Activated CD4-positive, alpha-beta T cell treated with anti-CD3 and anti-CD28 coated beads for 24 hours (primary cell): ENCODE measurements at places on chromosomes 6 and 20.

DNA sequence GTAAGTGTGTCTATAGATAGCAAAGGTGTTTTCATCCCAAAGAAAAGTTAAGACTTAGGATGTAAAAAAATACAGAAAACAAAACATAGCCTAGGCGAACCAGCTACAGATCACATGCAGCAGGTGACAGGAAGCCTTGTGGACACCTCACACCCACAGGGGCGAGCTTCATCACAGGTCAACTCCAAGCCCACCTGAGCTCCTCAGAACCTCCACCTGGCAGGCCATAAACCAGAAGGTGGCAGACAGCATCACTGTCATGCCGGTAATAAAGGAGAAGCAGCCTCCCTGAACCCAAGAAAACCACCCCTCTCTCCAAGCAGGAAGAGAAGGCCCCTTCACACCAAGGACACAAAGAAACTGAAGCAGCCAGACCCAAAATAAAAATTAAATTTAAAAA, 1.0 kb downstream of the RALGAPA2 start:
- DNase-seq, result no peak

- DNase-seq, result no peak
Observed at GRCh38 chr6:116515141-116515540, 3.7 kb downstream of the CALHM5 start.

DNA sequence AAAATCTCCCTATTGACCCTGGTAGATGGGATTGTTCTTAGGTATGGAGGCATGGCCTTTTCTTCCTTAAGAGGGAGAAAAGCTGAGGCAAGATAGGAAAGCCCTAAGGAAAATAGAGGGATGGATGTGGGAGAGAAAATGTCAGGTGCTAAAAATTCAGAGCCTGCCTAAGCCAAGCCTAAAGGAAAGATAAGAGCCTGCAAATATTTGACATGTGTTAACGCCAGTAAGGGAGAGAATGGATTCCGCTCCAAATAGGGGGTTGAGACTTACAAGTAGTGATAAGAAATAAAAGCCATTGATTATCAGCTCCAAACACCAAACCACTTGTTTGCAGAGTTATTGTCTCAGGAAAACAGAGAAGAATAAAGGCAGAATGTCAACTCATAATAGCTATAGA, 533.6 kb downstream of the PTPRT start:
- no peak for DNase-seq

GRCh38 chr6:2542858-2543218, 207.9 kb downstream of the MYLK4 start:
- no peak for DNase-seq

DNA sequence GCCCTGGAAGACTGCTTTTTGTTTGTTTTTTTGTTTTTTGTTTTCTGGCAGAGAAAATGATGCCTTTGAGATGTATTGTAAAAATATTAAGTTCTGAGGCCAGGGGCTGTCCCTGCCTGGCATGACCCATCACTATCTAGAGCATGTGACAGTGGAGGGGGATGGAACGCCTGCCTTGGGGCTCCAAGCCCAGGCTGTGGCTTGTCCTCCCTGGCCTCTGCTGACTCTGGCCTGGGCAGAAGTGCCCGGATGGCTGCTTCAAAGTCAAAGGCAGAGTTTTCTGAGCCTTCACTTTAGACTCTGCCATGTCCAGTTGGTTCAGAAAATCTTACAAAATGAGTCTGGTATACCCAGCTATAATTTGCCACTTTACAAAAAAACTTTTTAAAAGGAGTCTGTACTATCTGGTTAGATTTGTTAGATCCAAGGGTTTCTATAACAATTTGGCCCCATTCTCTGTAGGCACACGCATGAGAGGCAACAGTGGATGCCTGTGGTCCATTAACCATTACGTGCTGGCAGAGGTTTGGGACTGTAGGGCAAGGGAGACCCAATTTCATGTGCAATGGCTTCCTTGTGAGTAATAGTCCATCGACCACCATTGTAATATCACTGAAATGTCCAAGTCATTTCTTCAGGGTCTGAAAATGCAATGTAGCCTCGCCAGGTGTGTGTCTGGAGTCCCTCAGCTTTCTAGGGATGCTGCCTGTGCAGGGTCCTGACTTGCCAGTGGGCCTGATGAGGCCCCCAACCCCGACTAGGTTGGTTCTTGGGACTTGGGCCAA, 8.3 kb downstream of the PPP1R3G start:
- DNase-seq, result no peak

- DNase-seq, result no peak
Observed at GRCh38 chr6:91743756-91744155, 1156.9 kb upstream of the MAP3K7 start.

DNA sequence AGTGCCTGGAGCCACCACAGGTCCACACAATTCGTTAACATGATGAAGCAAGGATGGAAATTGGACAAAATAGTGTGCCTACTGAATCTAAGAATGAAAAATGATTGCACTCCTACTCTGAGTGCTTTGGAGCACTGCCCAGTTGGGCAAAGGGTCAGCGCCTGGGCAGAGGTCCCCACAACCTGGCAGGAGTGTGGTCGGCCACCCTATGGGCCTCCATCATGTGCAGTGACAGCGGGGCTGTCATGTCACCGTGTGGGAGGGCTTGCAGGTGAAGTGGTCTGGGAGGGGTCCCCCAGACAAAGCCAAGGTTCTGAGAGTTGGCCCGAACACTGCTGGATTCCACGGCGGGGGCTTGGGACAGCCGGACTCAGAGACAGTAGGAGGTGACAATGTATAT, 36.2 kb upstream of the CD93 start:
- no peak for DNase-seq

DNA sequence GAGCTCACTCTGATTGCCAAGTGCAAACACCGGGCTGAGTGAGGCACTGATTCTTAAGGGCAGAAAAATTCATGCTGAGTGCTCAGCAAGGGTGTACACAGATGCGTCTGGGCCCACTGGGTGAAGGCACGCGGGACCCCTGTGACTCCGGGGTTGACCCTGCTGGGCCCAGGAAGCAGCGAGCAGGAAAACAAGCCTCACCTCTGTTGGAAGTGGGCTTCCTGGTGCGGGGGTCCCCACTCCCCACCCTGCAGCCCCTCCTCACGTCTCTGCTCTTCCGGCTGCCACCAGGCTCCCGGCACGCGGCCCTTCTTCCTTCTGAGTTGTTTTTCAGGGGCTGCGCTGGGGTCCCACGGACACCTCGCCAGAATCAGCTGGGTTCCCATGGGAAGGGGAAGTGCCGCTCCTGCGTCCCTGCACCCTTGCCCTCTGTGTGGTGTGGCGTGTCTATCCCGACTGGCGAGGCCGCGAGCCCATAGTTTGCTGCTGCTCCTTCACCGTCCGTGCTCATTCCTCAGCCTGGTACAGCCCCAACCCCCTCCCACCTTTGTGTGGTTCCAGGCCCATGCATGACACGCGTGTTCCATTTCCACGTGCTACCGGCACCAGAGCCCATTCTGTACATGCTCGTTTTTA, 80.6 kb upstream of the BHLHE23 start:
- no peak for DNase-seq

GRCh38 chr6:123962508-123962907, 158.8 kb downstream of the NKAIN2 start:
- no peak for DNase-seq

GRCh38 chr20:41690702-41691101, 72.5 kb upstream of the CHD6 start:
- DNase-seq, result no peak

DNA sequence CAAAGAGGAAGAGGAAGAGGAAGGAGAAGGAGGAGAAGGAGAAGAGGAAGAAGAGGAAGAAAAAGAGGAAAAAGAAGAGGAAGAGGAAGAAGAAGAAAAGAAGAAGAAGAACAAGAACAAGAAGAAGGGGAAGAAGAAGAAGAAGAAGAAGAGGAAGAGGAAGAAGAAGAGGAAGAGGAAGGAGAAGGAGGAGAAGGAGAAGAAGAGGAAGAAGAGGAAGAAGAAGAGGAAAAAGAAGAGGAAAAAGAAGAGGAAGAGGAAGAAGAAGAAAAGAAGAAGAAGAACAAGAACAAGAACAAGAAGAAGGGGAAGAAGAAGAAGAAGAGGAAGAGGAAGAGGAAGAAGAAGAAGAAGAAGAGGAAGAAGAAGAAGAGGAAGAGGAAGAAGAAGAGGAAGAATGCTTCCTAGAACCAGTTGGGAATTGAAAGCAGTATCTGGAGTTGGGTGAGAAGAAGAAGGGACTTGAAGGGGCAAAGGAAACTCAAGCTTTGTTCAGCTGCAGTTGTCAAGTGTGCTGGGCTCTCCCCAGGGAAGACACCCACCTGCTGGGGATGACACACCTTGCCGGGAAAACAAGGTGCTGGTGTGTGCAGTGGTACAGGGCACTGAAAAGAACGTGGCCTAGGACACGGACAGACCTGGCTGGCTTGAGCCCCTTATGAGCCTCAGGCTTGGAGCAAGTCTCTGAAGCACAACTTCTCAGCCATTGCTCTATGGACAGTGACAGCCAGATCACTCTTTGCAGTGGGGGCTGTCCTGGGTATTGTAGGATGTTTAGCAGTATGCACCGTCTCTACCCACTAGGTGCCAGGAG, 30.1 kb upstream of the ARFGEF2 start:
- no peak for DNase-seq

DNA sequence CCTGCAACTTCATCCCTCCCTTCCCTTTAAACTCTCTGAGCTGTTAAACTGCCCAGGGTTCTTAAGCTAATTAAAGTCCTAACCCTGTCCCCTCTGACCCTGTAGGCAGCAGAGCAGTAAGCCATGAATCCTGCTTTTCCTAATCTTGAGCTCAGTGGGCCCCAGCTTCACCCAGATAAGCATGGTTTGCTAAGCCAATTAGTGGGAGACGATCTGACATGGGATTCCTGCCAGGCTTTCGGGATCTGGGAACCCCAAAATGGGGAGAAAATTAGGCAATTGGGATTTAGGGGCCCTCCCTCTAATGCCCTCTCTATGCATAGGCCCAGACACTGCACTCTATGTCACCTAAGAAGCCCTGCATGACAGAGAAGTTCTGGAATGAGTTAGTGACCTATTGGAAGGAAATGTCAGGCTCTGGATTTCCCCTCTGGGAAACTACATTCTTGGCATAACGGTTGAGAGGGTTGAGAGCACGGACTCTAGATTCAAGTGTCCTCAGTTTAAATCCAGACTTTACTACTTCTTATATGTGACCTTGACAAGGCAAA, 4.6 kb downstream of the XKR7 start:
- no peak for DNase-seq

- no peak for DNase-seq
Observed at GRCh38 chr6:73234733-73235132, 9.4 kb upstream of the KHDC1L start.

GRCh38 chr20:1491860-1492642, 831 bp upstream of the SIRPB2 start:
- DNase-seq, result no peak

DNA sequence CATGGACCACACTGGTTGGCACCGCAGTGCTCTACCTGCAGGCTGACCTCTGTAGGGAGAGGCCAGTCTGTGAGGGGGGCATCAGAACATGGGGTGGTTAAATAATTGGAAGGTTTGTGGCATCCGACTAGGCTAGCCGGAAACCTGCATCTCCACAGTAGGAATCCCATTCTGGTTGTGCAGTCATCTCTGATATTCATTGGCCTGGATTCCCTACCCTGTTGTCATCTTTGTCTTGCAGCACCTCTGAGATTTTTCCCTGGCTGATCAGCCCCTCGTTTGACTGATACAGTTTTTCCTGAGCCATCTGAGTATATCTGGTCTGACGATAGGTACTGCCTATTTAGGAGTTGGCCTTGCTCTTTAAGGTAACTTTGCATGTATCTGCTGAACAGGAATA, 259.4 kb downstream of the TMEM242 start:
- DNase-seq, result no peak

- DNase-seq, result no peak
Observed at GRCh38 chr6:127076466-127076865, 42.0 kb upstream of the RSPO3 start.

DNA sequence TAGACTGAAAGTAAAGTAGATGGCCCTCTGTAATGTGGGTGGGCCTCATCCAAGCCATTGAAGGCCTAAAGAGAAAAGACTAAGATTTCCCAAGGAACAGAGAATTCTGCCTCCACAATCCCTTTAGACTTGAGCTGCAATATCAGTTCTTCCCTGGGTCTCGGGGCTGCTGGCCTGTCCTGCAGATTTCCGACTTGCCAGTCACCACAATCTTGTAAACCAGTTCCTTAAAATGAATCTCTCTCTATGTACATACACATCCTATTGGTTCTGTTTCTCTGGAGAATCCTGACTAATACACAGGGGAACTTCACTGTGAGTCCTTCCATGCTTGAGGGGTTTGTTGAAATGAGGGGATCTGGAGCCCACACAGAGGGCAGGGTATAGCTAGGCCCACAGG, 12.9 kb downstream of the CCDC170 start:
- no peak for DNase-seq

- DNase-seq, result no peak
Observed at GRCh38 chr6:107711412-107712236, 112.5 kb downstream of the SCML4 start.

DNA sequence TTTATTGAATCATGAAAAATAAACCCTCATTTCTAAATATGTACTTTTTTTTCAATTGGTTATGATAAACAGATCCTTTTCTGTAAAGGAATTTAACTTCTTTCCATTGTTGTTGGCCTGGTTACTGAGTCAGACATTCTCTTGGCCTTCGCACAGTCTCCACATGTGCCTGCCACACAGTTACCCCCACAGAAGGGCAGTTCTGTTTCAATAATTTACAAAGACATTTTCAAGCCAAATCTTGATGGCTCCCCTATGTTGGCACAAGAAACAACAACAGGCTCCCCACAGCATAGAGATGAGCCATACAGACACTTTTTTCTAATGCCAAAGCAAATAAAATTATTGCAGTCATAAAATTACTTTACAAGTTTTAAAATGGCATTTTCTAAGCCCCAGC, 55.6 kb upstream of the BEND6 start:
- DNase-seq, result no peak

GRCh38 chr6:156545021-156545420, 232.2 kb upstream of the ARID1B start:
- no peak for DNase-seq

DNA sequence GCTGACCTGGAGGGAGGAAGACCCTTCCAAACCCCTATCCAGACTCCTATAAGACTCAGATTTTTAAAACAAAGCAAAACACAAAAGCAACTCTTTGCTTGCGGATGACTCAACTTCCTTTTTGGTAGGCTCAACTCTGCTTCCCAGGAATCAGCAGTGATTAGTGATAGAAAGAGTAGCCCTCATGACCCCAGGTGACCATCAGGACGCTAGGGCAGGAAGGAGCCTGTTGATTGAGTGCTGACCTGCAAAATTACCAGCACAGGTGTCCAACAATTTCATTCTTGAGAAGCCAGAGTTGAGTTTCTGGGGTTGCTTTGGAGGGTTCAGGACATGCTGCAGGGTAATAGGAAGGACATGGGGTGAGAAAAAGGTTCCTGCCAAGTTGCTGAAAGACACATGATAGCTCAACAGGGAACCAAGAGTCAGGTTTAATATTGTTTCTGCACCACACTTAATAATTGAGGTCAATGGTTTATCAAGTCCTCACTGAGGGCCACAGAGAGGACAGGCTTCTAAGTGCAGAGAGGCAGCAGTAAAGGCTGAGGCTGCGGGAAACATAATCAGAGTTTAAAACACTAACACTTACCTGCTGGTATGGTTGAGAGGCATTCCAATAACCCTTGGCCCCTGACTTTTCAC, 67.4 kb upstream of the BMP2 start:
- no peak for DNase-seq
